ENCODE measurements at places on chromosomes 4 and X.

- no peak for DNase-seq
Measured at GRCh38 chr4:117001077-117001476, 84.3 kb downstream of the TRAM1L1 start.

GRCh38 chrX:97402333-97402732, 518.6 kb downstream of the RPA4 start:
- DNase-seq, result no peak

- peak; percentile 80 for DNase-seq
Measured at GRCh38 chrX:106611679-106612392, at the start of gene RADX. Gene RADX (plus strand): TSS chrX:106611978. CDS start chrX:106612081, 103 bp downstream.

GRCh38 chrX:44071070-44071645, 98.0 kb upstream of the NDP start:
- DNase-seq, result no peak

DNA sequence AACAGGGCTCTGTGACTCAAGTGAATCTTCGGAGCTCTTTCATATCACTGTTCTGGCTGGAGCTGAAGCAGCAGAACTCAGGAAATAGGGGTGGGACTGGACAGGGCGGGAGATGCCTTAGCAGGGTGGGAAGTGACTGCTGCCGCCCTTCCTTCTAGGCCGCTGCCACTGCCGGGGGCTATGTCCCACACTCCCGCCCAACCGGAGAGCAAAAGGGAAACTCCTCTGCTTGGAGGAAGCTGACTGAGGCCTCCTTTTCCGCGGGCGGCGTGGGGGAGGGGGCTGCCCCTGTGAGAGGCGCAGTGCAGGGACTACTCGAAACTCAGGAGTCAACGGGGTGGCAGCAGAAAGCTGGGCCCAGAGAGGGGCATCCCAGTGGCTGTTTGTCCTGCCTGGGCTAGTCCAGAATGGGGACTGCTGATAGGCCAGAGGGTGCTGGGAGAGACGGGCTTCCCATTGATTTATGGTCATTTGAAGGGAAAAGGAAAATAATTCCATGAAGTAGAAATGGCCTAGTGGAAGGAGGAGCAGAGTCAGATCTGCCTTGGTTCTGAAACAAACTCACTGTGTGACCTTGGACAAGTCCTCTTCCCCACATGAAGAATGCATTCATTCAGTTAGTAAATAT, 36.9 kb downstream of the STARD8 start:
- DNase-seq, result no peak

- no peak for DNase-seq
Measured at GRCh38 chr4:124104628-124105027, 607.9 kb downstream of the ANKRD50 start.

DNA sequence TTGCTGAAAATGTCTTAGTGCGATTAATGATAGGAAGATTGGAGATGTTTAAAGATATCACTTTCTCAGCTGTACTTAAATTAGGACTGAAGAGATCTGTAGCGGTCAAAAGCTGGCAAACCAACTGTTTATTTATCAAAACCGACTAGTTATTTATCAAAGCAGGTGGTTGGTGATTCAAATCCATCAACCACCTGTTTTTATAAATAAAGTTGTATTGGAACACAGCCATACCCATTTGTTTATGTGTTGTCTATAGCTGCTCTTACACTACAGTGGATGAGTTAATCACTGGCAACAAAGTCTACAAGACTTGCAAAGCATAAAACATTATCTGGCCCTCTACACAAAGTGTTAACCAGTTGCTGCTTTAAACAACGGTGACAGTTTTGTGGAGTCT, 76.8 kb downstream of the IL15 start:
- no peak for DNase-seq

- DNase-seq, result no peak
Measured at GRCh38 chr4:3256230-3257102, 7.5 kb downstream of the MSANTD1 start.

DNA sequence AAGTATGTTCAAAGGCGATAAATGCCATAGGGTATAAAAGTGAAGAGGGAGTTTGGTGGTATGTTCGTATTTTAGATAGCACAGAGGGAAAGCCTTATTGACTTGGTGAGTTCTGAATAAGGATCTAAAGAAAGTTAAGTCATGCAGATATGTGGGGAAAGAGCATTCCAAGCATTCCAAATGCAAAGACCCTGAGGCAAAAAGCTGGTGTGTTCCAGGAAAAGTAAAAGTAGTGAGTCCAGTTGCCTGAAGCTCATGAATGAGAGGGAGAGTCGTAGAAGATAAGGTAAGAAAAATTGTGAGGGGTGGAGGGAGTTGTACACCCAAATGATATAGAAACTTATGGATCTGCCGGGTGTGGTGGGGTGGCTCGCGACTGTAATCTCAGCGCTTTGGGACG, 426.7 kb downstream of the RPA4 start:
- DNase-seq, result no peak

- no peak for DNase-seq
Measured at GRCh38 chr4:153929675-153930074, 140.8 kb upstream of the SFRP2 start.

DNA sequence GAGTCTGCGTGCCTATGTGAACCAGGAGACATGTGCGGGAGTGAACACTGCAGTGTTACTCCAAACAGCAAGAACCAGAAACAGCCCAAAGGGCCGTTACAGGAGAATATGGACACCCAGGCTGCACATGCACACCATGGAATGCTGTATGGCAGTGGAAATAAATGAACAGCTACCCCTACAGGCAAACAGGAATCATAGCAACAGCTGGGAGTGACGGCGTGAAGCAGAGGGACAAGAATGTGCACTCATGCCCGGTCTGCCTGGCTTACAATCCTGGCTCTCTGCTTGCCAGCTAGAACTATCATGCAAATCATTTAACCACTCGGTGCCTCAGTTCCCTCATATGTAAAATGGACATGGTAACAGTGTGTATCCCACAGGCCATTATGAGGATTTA, 16.6 kb downstream of the GPKOW start:
- DNase-seq, result no peak

Data from activated naive CD4-positive, alpha-beta T cell treated with anti-CD3 and anti-CD28 coated beads, Interleukin-2, amount 50 U/mL, for 72 hours (primary cell).